ENCODE measurements at places on chromosomes 2 and 18.

DNA sequence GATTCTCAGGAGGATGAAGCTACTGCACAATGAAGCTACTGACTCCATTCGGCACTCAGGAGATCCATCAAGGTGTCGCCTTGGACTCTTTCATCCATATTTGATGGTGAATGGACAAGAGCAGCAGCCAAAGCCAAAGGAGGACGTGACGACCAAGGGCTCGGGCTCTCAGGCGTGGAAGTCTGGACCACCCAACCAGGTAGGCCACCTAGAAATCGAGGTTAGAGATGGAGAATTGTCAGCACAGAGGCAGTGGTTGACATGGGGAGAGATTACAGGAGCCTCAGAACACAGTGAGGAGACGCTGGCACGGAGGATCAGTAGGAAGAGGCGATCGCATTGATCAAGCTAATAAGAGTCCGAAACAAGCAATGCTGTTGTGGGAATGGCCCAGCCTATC lies 240.5 kb upstream of the ID2 start:
- no peak for DNase-seq

DNA sequence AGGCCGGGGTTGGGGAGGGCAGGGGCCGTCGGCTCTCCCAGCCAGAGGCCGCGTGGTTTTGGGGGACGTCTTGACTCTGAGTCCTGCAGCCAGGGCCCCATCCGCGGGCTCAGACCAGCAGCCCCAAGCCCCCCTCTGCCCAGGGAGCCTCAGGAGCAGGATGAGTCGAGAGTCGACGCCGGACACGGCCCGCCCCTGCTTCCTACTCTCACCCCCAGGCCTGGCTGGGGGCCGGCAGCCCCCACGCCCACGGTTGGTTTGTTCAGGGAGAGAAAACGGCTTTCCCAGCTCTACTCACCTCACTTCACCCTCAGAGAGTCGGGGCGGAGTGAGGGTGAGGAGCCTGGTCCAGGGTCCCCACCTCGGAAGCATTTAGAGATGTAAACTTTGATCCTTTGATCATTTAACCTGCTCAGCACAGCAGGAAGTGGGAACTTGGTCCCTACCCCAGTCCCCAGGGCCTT lies 6.9 kb downstream of the SNORC start:
- no peak for DNase-seq

GRCh38 chr18:11391661-11392060 lies 217.7 kb upstream of the SLC35G4 start:
- DNase-seq, result no peak

GRCh38 chr18:46174342-46175041 lies 70.3 kb downstream of the HAUS1 start:
- DNase-seq, result peak; percentile 21

GRCh38 chr2:182650704-182651103 lies 65.4 kb upstream of the DNAJC10 start:
- DNase-seq, result no peak

DNA sequence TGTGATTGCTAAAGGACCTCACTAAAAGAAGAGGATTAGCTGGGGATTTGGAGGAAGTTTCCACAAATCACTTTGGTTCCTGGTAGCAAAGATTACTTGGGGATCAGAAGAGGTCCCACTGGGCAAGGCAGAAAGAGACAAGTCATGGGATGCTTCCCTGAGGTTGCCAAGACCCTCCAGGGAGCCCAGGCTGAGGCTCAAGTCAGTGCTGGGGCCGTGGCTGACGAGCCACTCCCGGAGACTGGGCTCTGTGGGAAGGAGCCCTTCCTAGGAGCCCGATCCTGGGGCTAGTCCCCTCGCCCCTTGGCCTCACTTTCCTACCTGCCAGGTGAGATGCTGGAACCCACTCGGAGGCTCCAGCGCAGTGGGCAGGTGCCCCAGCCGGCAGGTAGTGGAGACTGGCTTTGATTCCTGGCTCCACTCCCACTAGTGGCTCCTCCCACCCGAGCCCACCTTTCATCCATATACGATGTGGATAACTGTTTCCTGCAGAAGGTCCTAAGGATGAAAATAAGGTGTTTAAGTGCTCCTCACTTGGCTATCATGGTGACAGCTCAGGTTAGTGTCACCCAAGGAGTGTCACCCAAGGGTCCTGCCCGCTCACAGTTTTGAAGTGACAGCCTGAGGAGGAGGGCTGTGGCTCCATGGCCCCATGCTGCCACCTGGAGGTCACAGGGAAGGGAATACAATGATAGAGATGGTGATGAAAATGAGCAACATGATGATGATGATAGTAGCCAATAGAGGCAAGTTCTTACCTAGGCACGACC lies 100.5 kb downstream of the CAPN13 start:
- peak; percentile 66 for DNase-seq

DNA sequence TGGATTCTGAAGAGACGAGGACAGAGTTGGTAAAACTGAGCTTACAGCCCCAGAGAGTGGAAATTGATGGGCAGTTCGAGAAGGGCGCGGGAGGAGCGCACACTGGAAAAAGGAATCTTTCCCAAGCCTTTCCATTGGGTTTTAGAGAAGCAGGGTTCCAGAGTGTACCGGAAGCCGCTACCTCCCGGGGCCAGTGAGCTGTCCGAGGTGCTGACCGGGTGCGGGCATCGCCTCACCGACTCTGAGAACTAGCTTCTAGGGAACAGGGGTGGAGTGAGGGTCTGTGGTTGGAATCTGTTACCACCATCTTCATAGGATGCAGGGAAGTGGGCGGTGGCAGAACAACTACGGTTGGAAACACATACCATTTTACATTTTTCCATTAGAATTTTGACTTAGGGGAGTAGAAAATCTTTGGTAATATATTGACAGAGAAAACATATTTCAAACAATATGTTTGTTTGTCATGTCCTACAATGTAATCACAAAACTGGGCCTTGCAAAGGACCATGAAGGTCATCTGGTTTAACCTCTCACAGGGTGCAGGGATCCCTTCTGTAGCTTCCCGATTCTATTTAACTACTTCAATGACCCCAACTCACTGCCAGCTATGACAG lies 724 bp downstream of the NMS start:
- DNase-seq, result no peak

GRCh38 chr2:119838179-119838578 lies 78.5 kb downstream of the PTPN4 start:
- DNase-seq, result no peak

- DNase-seq, result no peak
Measured at GRCh38 chr2:45232818-45233217, 223.6 kb upstream of the SIX2 start.

DNA sequence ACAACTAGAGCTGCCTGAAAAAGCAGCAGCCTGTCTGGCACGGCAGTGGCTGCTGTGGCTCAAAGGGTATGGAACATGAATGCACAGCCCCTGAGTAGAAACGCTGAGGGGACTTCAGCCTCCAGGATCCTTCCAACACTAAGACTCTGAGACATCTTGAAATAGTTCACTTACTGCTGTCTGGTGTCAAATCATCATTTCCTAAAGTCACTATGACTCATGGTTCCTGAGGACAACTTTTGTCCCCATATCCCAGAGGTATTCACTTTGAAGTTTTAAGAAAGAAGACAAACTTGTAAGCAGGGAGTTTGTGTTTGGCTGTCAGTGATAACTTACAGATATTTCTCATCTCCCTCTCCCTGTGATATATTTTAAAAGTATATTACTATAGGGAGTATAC lies 33.3 kb upstream of the NEB start:
- DNase-seq, result no peak

- no peak for DNase-seq
Measured at GRCh38 chr18:22194151-22194598, 24.8 kb downstream of the GATA6 start.

- no peak for DNase-seq
Measured at GRCh38 chr2:154694881-154695280, 3.6 kb upstream of the KCNJ3 start.

DNA sequence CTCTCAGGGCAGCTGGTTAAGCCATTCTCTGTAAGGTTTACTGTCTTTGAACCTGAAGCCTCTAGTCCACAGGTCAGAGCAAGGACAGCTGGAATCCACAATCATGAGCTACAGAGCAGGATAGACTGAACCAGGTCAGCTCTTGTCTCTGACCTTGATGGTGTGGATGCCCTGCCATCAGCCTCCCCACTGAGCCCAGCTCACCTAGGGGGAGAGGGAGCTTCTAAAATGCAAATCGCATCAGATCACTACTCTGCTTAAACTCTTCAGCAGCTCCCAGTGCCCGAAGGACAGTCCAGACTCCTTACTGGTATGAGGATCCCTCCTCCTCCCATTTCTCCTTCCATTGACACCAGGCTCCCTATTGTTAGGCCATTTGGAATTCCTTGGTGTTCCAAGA lies 255.3 kb upstream of the CCDC68 start:
- no peak for DNase-seq

DNA sequence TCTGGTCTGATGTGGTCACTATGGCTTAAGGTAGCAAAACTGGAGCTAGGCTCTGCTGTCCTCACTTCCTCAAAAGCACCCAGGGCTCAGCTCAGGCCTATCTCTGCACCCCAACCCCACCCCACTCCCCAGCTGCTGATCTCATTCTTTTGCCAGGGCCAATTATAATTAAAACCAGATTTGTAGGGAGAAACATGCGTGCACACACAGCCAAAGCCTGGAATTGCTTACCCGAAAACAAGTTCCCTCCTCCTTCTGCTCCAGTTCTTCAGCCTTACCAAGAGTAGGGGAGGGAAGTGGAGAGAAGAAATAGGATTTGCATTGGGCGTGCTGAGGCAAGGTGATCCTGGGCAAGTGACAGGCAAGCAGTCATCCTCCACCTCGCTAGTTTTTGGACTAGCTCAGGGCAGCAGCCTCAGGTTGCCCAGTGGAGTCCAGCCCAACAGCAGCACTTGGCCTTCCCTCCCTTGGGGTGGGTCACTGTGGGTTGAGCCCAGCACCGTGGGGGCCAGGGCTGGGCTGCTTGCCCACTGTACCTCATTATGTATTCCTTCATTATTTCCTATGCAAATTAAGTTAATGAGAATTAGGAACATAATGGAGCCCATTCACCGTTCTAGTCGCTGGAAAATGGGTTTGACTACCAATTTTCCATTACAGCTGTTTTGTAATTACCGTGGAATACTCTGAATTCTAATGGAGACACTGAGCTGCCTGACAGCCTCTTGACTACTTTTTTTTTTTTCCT lies 199.1 kb upstream of the CELF4 start:
- no peak for DNase-seq

DNA sequence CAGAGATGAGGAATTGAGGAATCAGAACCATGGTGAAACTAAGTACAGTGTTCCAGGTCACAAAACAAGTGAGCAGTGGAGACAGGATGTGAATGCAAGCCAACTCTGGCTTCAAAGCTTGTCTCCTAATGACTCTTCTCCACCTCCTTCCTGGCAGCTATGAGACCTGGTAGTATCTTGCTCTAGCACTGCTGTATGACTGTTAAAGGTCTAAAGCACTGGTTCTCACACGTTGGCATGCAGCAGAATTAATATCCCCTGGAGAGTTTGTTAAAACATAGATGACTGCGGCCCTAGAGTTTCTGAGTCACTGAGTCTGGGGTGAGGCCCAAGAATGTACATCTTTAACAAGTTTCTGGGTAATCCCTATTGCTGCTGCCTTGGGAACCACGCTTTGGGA lies 63.3 kb downstream of the SUCLG1 start:
- no peak for DNase-seq

DNA sequence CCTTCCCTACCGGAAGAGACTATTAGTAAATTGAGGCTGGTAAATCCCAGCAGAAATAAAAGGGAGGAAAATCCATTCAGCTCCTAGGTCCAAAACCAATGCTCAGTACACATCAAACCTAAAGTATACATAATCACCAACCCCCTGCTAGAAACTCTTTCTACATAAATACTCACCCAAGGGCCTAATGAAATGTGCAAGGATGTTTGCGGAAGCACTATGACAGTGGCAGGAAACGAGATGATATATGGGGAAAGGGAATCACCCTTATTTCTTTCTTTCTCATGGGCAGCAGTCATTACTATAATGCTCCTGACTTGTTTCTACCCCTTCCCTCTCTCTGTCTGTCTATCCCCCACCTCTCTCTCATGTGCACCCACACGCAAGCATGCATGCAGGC lies 1.3 kb upstream of the SCTR start:
- no peak for DNase-seq

DNA sequence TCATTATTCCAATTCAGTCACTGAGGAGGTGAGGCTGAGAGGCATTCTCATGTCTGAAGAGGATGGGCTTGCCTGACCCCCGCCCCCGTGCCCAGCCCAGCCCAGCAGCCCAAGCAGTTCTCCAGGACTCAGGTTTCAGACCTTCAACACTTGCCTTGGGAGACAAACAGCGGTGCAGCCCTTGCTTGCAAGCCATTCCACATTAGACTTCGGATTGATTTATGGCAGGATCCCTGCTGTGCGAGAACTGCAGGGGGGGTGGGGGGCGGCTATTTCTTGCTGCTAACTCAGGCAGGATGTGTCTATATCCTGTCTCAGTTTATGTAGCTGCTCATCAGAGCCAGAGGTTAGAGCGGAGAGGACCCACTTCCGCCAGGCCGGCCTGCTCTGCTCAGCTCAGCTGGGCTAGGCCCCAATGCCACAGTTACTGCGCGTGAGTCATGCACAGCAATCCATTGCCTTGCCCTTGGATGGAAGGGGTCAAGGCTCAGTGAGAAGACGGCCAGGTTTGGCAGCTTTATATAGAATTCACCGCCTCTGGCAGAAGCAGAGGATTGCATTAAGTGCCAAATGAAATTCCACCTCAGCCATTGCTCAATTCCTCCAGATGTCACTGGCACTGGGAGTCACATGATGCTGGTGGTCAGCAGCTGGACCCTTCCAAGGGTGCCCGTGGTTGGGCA lies 1.8 kb downstream of the GYPC start:
- DNase-seq, result peak; percentile 44

GRCh38 chr2:140744379-140744778 lies 1386.4 kb downstream of the LRP1B start:
- DNase-seq, result no peak

DNA sequence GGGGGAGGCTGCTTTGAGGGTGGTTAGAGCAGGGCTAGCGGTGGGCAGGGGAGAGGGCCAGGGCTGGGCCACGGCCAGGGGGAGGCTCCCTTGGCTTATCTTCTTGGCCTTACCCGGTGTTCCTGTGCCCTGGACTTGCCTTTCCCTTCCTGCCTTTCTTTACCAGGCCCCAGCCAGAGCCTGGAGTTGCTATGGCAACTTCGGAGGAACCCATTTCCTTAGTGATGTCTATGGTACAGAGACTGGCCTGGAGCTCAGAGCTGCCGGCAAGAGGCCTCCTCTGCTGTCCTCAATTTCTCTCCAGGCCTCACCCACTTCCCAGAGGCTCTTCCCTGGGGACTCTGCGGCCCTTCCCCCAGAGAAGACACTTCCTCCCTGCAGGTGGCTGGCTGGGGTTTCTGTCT lies 11.5 kb downstream of the SPEG start:
- no peak for DNase-seq

Measured in activated T-cell treated with anti-CD3 and anti-CD28 coated beads for 4 hours (primary cell).